ENCODE measurements at places on chromosomes 2 and 18.

- no peak for DNase-seq
Measured at GRCh38 chr18:70377857-70378701, 89.2 kb downstream of the SOCS6 start.

- DNase-seq: peak; percentile 75
Measured at GRCh38 chr2:208025037-208025813, at the start of gene PLEKHM3. PLEKHM3 (minus strand) TSS chr2:208025527; CDS start chr2:208001639, 23,888 bp downstream.

DNA sequence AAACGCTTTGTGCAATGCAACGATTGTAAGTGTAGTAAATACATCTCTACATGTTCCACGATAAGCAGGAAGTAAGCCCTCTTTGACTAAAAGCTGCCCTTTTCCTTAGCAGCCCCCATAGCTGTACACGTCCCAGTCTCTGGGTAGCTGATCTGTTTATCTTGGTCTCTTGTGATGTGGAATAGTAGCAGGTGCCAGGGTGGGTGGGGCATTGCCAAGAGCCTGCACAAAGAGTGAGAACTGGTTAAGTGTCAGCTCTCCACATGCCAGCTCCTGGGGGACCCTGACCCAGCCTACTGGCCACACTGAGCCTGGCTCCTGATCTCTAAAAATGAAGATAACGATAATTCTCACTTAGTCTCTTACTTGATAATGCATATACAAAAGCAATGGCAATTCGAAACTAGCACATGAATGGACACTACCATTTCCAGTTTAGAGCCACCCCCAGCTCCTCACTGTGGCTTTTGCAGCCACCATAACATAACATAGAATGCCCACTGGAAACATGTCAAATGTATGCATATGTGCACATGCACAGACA is 92.3 kb downstream of the MYT1L start:
- DNase-seq: no peak

DNA sequence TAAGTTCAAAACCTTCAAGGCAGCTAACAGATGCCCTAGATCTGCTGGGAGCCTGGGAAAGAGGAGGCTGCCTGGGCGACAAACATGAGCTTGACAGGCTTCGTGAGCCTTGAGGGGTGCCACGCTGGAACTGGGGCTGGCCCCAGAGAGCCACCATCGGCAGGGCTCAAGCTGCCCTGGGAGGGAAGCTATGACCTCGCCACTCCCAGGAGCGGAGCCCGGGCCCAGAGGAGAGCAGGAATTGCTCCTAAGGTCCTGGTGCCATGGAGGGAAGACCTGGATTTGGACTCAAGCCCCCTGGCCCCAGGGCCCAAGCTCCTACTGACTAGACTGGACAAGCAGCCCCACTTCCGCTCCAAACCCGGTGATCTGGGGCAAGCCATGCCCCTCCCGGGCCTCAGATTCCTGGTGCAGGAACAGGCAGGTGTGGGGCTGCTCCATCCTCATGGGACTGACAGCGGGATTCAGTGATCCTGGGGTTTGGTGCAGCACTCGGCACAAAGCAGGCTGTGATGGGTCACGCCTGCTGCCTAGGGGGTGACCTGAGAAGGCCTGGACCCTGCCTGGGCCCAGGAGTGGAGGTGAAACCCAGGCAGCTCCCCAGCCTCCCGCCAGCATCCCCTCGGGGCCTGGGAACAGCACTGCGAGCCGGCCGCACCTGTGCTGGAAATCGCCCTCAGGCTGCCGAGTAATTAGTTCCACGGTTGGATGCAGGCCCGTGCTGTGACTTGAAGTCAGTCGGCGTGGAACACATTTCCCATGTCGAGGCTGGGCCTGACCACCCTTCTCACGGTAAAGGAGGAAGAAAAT is 246.9 kb downstream of the NDUFA10 start:
- no peak for DNase-seq

DNA sequence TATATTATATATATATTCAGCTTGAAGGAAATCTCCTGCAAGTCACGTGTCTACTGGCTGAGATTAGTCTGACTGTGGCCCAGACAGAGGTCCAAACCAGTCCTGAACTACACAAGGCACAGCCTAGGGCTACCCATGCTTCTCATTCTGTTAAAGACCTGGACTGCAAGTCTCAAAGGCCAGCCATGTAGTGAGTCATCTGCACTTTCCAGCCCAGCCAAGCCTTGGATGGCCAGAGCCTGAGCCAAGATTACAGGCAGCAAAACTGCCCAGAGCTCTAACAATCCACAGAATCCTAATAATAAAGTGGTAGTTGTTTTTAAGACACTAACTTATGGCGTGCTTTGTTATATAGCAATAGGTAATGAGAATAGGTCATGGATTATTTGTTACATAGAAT is 259.6 kb downstream of the SS18 start:
- DNase-seq: no peak

DNA sequence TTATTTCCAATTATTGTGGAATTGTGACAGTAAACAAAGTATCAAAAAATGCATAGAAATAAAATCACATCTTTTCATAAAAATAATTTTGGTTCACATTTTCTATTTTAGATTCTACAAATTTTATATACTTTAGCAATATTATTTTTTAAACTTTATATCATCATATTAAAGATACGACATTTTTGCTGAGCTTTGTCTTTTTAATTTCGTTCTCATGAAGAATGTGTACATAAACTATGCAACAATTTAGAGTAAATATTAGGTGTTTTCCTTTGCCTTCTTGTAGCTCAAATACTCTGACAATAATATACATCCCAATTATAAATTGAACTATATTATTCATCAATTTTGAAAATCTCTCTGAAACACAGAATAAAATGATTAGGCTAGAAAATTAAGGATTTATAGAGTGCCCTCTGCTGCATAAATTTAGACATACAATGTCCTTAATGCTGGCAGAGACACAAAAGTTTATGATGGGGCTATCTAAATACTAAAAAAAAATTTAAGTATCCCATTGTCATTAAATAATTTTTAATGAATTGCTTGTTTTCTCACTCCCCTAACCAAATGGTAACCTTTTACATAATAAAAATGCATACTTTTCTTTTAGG is 45.7 kb downstream of the CCDC102B start:
- no peak for DNase-seq

DNA sequence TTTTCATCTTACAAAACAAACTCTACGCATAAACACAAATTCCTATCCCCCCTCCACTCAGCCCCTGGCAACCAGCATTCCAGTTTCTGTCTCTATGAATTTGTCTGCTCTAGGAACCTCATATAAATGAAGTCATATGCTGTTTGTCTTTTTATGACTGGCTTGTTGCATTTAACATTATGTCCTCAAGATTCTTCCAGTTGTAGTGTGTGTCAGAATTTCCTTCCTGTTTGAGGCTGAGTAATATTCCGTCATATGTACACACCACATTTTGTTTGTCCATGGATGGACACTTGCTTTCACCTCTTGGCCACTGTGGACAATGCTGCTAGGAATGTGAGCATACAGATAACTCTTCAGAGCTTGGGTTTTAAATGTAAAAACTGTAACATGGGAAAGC is 272.1 kb downstream of the GBX2 start:
- no peak for DNase-seq

DNA sequence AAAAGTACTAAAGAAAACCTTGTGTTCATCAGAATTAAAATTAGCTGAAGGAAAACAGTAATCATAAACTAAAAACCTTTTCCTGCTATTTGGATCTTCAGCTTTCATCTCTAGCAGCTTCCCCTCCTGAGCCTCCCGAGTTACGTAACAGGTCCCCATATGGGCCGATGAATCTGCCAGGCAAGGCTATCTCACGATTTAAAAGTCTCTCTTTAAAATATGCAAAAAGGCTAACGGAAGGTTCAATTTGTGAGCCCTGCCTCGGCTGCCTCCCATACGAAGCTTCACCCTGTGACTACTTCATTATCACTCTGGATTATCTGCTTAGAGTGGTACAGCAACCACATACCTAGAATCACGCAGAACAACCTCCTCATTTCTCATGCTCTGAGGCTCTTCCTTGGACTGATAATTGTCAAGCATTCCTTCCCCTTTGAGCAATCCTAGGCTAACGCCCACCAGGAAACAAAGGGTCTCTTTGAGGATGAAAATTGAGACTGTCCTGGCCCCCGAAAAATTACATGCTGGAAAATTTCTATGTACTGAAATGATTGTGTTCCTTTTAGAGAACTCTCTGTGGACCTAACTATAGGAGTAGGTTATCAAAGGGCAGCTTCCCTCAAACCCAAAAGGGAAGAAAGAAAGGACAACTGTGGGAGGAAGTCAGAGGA is 147.4 kb downstream of the ZEB2 start:
- no peak for DNase-seq

GRCh38 chr2:46171996-46172546 is 125.1 kb upstream of the EPAS1 start:
- DNase-seq: no peak
